Fibroblast of lung (primary cell): ENCODE measurements at places on chromosomes 12 and 14. TPM values are rescaled to one million over a fixed set of nuclear protein-coding genes. Genes with fewer than 3 reads are reported as not detected.

GRCh38 chr12:66916189-66916588 lies 237.3 kb upstream of the GRIP1 start:
- DNase-seq = no peak

Gene ZFP36L1
- 13.9 and 22.0 TPM in 2 replicates for total RNA-seq

Gene LALBA
- total RNA-seq = not detected in 2 replicates

DNA sequence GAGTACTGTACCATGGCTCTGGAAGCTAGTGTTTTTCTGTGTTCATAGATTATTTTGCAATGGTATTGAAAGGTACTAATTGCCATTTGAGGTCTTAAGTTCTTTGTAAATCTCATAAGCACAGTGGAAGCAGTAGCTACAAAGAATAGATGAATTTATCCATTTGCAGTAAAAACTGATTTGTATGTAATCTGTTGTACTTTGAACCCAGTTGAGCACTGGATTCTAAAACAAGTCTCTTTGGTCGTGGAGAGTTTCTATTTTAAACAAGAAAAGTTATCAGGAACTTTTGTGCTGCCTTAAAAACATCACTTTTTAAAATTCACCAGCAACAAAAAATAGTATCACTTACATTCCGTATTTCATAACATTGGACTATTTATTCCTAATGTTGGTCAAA lies 4.1 kb downstream of the RAP1B start:
- no peak for DNase-seq

DNA sequence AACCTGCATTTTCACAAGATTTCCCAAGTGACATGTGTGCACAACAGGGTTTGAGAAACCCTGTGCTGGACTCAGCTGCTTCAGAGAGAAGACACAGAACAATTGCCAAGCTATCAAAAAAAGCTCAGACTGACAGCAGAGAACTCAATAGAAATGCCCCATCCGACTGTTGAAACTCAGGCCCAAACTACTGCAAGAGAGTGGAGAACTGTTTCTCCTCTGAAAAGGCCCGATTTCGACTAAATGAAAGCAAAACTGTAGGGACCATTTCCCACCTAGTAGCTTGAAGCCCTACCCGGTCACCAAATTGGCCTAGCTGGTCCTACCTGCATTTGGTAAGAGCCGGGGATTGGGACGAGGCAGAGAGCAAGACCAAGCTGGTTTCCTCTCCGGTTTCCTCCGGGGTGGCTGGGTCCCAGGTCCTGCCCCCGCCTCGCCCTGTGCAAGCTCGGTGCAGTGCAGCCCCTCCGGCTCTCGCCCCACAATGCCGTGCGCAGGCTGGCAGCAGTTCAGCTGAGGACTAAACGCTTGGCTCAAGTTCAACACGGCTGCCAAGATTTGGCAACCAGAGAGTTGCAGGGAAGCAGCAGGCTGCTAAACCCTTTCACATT lies 1180.6 kb downstream of the VRK1 start:
- peak; percentile 3 for DNase-seq

Gene LRIG3
- total RNA-seq = 65.7 and 118 TPM in 2 replicates

GRCh38 chr14:69615496-69616407 lies 4.4 kb downstream of the SUSD6 start:
- peak; percentile 51 for DNase-seq

GRCh38 chr12:130973109-130973508 lies 19.4 kb downstream of the ADGRD1 start:
- DNase-seq = no peak

Gene CCDC177
- total RNA-seq = not detected in 2 replicates

Gene MYF6
- total RNA-seq = under 0.01 TPM in 1 of 2 replicates, not detected in the other

GRCh38 chr12:76249501-76249900 lies 98.7 kb downstream of the BBS10 start:
- DNase-seq = no peak

GRCh38 chr12:126952096-126953007 lies 1314.6 kb upstream of the TMEM132C start:
- DNase-seq = no peak

Gene OR4E2
- total RNA-seq = not detected in 2 replicates

Gene OR6C2
- not detected in 2 replicates for total RNA-seq

DNA sequence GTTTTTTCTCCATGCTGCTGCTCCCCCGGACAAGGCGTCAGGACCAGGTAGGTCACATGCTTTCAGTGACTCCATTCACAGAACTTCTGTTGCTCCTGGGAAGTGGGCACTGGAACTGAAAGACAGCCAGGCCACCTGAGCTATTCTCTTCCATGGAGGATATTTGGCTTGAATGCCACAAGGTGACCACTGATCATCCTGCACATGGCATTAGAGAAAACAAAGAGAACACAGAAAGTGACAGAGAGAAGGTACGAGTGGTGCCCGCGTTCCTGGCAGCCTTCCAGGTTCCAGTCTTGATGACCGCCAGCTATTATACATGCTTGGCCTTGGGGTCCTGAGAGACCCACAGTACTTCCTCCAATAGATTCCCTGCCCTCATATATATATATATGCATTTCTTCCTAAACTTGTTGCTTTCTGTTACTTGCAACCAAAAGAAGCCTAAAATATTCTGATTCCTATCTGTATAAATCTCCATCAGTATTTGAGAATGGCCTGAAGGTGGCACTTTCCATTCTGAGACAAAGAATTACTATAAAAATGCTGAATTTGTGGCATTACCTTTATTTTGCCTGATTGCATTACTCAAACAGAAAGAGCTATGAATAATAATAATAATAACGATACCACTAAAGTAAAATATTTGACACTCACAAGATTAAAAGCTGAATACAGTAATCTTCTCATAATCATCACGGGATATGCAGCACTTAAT lies 174.9 kb downstream of the FOXN3 start:
- no peak for DNase-seq

DNA sequence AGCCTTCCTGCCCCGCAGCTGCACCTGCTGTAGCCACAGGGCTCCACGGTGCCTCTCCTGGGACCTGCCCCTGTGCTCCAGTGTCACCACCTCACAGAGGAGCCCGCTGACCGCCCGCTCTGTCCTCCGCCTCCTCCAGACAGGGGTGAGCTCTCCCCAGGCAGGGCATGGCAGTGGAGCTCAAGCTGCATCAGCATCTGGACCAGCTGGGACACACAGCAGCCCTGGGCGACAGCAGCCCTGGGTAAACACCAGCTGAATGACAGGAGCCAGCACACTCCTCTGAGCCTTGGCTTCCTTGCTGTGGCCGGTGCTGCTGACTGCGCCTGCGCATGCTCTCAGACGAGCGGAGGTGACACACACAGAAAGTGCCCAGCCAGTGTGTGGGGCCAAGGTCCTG lies 22.0 kb downstream of the CHGA start:
- DNase-seq = no peak

GRCh38 chr14:90559811-90560492 lies 163.1 kb downstream of the CALM1 start:
- no peak for DNase-seq

GRCh38 chr12:77540097-77540496 lies 290.6 kb upstream of the NAV3 start:
- no peak for DNase-seq

DNA sequence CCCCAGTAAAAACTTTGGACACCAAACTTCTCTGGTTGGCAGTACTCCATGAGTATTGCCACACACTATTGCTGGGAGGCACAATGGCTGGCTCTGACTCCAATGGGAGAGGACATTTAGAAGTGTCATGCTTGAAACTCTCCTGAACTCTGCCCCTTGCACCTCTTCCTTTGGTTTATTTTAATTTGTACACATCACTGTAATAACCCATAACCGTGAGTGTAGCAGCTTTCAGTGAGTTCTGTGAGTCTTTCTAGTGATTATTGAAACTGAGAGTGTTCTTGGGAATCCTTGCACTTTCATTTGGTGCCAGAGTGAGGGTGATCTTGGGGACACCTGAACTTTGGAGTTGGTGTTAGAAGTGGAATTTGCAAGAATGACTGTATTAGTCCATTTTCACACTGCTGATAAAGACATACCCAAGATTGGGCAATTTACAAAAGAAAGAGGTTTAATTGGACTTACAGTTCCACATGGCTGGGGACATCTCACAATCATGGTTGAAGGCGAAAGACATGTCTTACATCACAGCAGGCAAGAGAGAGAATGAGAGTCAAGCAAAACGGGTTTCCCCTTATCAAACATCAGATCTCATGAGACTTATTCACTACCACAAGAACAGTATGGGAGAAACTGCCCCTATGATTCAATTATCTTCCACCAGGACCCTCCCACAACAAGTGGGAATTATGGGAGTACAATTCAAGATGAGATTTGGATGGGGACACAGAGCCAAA lies 41.3 kb upstream of the CEP83 start:
- no peak for DNase-seq

- no peak for DNase-seq
Observed at GRCh38 chr12:49236423-49236822, 28.5 kb upstream of the TUBA1C start.
